ENCODE measurements at places on chromosomes 7 and 10. TPM values are rescaled to one million over a fixed set of nuclear protein-coding genes. Genes with fewer than 3 reads are reported as not detected.

GRCh38 chr10:5654218-5654755, 12.1 kb downstream of the ASB13 start:
- DNase-seq = no peak

DNA sequence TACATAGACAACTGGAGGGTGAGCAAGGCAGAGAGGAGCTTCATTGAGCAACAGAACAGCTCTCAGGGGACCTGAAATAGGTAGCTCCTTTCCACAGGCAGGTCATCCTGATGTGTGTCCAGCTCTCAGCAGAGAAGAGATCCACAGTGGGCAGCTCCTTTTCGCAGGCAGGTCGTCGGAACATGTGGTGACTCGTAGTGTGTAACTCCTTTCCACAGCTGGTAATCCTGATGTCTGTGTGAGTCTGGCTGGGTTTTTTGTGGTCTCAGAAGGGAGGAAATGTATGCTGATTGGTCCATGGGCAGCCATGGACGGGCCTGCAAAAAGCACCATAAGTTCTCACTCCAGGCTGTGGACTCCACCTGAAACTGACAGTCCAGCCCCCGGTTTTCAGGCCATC, 24.4 kb upstream of the TES start:
- no peak for DNase-seq

GRCh38 chr7:30146127-30146612, 11.4 kb downstream of the MTURN start:
- no peak for DNase-seq

DNA sequence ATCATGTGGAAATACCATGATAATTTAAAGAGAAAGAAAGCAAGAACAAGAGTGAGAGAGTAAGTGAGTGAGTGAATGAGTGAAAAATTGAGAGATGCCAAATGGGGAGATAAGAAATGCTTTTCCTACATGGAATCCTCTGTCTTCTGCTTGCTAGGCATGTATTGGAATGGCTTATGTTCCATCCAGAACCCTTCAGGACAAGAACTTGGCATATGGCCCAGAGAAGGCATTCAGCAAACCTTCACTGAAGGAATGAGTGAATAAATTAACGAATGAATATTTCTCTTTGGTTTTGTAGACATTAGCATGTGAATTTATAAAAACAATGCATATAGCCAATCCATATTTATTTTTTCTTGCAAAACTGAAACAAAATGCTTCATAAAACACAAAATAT, 162.2 kb downstream of the LRRTM3 start:
- DNase-seq = no peak

DNA sequence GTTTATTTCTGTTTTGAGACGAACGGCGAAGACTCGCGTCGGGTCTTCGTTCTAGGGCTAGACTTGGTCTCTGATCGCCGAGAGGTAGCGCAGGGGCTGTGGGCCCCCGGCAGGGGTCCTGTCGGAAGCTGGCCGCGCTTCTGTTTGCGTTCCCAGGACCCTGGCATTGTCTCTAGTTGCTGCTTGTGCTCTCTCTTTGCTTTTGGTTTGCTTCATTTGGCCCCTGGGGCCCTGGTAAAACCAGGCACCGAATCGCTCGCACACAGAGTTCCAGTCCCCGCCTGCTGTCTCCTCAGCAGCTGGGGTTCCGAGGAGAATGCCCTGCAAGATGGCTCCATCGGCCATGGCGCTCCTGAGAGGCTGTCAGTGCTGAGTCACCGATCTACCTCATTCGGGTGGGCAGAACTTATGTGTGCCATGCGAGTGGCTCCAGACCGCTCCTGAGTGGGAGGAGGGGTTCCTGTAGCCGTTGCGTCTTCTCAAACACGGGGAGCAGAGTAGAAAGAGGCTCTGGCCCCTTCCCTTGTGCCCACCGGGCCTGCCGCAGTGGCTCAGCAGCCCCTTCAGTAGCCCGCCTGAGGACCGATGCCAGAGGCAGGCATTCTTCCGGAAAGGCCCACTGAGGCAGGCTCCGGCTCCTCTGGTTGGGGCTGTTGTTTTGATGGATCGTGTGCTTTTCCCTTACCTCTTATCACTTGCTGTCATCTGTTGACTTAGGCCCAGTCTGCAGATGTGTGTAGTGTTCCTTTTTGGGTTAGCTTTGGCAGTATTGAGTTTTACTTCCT, 826 bp downstream of the CHPF2 start:
- peak; percentile 62 for DNase-seq

GRCh38 chr7:135129579-135129978, 18.3 kb upstream of the TMEM140 start:
- no peak for DNase-seq

DNA sequence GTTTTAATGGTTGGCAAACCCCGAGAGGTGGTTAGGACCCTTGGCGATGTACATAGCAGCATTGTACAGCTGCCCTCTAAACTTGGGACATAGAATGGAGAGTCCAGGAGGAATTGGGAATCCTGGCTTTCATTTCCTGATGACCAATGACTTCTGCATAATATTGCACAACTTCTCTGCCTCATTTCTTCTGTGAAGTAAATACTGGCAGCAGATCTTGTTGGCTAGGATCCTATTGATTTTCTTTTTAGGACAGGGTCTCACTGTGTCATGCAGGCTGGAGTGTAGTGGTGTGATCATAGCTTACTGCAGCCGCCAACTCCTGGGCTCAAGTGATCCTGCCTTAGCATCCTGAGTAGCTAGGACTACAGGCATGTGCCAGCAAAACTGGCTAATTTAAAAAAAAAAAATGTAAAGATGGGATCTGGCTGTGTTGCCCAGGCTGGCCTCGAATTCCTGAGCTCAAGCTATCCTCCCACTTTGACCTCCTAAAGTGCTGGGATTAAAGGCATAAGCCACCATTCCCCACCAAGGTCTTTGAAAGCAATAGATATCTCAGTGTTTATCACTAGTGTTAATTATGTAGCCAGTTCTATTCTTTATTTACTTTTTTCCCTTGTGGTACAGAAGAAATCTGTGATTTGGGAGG, 58.1 kb downstream of the PODXL start:
- DNase-seq = no peak

GRCh38 chr7:138943061-138943460, 38.1 kb downstream of the KIAA1549 start:
- DNase-seq = no peak

- DNase-seq = no peak
These were observed 132.1 kb downstream of the EGFR start for GRCh38 chr7:55150709-55151451.

GRCh38 chr7:143016996-143017395, 9.9 kb downstream of the OR9A2 start:
- DNase-seq = no peak

GRCh38 chr7:150954986-150955518, 23.1 kb downstream of the KCNH2 start:
- DNase-seq = no peak

DNA sequence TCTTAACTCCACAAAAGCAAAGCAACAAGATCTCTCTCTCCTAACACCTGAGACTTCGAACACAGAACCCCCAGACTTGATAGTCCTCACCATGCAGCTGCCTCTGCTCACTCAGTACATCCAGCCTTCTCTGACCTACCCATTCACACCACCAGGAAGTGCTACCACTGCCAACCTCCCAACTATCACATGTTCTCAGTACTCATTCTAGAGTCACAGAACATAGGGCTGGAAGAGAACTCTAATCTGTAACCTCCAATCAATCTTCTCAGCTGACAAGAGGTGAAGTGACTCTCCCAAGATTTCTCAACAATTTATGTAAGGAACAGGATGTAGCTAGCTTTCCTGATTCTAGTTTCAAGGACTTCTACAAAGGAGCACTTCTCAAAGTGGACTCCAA, 3.8 kb downstream of the NUDCD3 start:
- peak; percentile 33 for DNase-seq

GRCh38 chr10:13143766-13144165, 17.6 kb upstream of the MCM10 start:
- no peak for DNase-seq

GRCh38 chr10:131781076-131781475, 119.7 kb upstream of the PPP2R2D start:
- no peak for DNase-seq

GRCh38 chr10:94578790-94579189, 33.2 kb downstream of the HELLS start:
- no peak for DNase-seq

PRSS2 gene
- total RNA-seq = not detected

TMEM225B gene
- 0.25 TPM for total RNA-seq

PNLIPRP1 gene
- total RNA-seq = not detected

ANKRD22 gene
- total RNA-seq = 0.35 TPM

PAX2 gene
- total RNA-seq = not detected

OPALIN gene
- not detected for total RNA-seq

GBX1 gene
- not detected for total RNA-seq

MYH16 gene
- total RNA-seq = 1.3 TPM

TMEM229A gene
- total RNA-seq = not detected

FBXO24 gene
- total RNA-seq = 0.27 TPM

SLC39A12 gene
- total RNA-seq = not detected

TMEM273 gene
- total RNA-seq = not detected

EN2 gene
- total RNA-seq = not detected

All from foreskin keratinocyte (primary cell).